ENCODE measurements at places on chromosomes 5 and 9. TPM values are rescaled to one million over a fixed set of nuclear protein-coding genes. Genes with fewer than 3 reads are reported as not detected.

GRCh38 chr5:51416149-51416548, 32.9 kb downstream of the ISL1 start:
- DNase-seq, result no peak

GRCh38 chr9:134882204-134882785, 1.7 kb downstream of the FCN2 start:
- no peak for DNase-seq

The BARX1 gene
- not detected for total RNA-seq

The IL13 gene
- not detected for total RNA-seq

The SCGB3A2 gene
- not detected for total RNA-seq

The TESK1 gene
- 27.9 TPM for total RNA-seq

DNA sequence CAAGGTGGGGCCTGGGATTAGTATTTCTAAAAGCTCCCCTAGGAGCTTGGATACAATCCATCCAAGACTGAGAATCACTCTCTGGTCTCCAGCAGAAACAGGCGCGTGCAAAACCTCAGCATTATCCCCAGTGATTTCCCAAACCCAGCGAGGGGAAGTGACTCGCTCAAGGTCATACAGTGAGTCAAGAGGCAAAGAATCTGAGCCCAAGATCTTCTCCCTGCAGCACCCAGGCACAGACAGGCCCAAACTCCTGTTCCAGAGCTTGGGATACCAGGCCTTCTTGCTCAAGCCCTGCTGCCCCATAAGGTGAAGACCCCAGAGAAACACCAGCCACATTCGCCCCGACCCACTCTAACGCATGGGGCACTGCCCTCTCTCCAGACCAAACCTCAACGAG, 33.2 kb downstream of the SHB start:
- no peak for DNase-seq

The SCAI gene
- total RNA-seq, result 10.1 TPM

The ZNF366 gene
- total RNA-seq, result not detected

DNA sequence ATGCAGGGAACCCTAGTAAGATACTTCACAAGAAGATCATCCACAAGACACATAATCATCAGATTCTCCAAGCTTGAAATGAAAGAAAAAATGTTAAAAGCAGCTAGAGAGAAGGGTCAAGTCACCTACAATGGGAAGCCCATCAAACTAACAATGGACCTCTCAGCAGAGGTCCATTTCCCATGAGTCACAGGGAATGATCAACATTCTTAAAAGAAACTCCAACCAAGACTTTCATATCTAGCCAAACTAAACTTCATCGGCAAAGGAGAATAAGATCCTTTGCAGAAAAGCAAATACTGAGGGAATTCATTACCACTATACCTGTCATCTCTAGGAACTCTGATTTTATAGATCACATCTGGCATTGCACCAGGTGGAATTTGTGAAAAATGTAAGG, 52.9 kb upstream of the SPATA31E1 start:
- DNase-seq, result no peak

DNA sequence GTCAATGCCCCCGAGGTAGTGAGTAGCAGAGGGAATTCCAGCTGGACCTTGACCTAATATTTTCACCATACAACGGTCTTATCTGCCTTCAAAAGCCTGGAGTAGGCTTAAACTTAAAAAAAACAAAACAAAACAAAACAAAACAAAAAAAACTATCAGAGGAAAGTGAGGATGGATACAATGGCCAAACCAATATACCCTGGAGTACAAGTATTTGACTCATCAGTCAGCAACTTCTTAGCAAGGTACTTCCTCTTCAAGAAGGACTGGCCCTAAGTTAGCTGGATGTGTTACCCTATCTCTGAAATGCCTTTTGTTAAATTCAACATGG, 160.6 kb upstream of the GNA14 start:
- DNase-seq, result peak; percentile 2

The IER5L gene
- 4.1 TPM for total RNA-seq

The TAF11L4 gene
- total RNA-seq, result not detected

- no peak for DNase-seq
These were observed 40.8 kb upstream of the GNPDA1 start for GRCh38 chr5:142053426-142054151.

- DNase-seq, result no peak
These were observed 42.7 kb downstream of the NR3C1 start for GRCh38 chr5:143360755-143361154.

The SAPCD2 gene
- total RNA-seq, result 57.5 TPM

DNA sequence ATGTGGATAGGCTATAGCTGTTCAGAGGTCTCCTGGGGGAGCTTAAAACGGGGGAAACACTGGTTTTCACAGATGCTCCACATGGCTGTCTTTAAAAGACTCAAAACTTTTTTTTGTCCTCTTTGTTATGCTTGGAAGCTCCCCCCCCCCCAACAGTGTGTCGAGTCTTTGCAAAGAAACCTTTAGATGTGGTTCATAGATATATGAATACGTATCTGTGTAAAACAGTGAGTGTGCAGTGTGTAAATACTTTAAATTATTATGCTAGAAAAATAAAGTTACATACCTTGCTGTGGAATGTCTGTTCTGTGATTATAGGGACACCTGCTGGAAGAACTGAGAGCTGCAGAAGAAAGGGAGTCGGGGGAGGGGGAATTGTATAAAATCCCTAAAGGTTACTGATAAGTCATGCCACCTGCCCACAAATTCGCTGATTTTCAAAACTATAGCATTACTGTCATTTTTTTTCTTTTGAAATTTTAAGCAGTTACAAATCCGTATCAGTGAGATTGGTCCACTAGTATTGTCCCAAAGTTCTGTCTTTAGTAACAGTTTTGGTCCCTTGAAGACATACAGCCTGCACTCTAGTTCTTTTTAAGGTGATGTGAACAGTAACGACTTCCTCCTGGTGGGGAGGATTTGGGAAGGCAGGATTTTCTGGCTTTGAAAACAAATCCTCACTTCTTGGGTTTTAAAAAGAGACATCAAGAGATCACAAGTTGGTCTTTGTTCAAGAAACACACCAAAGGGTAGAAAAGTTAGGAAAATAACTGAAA, 22.9 kb downstream of the RGMB start:
- peak; percentile 62 for DNase-seq

- no peak for DNase-seq
These were observed 306.7 kb downstream of the EPB41L4A start for GRCh38 chr5:112112346-112112745.

DNA sequence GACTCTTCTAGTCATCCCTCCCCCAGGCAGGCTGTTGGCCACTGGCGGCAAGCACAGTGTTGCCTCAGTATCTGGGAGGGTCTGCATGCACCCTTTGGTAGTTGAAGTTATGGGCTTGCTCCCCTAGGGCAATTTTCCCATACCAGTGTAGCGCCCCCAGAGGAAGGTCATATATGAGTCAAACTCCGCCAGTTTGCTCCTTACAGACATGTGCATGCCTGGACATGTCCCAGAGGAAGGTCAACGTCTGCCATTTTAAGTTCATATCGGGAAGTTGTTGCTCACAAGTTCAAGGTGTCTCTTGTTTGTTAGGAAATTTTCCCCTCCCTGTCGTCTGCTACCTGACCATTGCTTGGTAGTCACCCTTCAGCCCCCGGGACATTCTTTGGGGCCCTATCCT, 51.3 kb upstream of the MROH2B start:
- DNase-seq, result no peak

- no peak for DNase-seq
These were observed 36.0 kb downstream of the WHRN start for GRCh38 chr9:114469091-114469853.

- no peak for DNase-seq
These were observed 519.6 kb downstream of the CTNND2 start for GRCh38 chr5:11384441-11385250.

The HTR1A gene
- not detected for total RNA-seq

GRCh38 chr9:87871425-87872078, 11.1 kb upstream of the SPATA31E1 start:
- DNase-seq, result no peak

- DNase-seq, result no peak
These were observed 258.5 kb downstream of the AGTPBP1 start for GRCh38 chr9:85483208-85483607.

The PCDHB14 gene
- total RNA-seq, result 0.44 TPM

- DNase-seq, result no peak
These were observed 287.3 kb upstream of the NUDT12 start for GRCh38 chr5:103849934-103850333.

GRCh38 chr9:93253633-93254032, 69.7 kb downstream of the WNK2 start:
- no peak for DNase-seq

The MARVELD2 gene
- 50.3 TPM for total RNA-seq

DNA sequence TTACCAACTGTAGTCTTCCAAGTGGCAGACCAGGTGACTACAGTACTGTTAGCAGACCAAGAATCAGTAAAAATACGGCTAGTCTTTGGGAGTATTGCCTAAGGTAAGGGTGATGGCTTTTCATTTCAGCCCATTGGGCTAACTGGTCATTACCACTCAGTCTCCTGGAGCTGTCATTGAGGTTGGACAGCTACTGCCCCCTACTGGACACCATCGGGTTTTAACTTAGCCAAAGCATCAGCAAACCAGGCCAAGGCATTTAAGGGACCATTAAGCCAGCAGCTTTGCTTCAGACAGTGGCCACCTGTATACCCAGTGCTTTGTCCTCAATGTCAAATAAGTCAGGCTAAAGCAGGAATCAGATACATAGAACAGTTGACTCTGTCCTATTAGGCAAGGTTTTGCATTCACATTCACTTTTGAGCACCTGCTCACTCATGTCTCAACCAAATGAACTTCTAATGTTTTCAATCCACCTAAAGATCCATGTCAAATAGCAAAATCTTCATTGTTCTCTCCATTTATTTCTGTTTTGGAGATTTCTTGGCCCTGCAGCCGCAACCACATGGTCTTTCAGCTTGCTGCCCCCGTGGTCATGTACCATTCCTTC, 117.2 kb downstream of the INVS start:
- peak; percentile 44 for DNase-seq

The KCNV2 gene
- not detected for total RNA-seq

The PPP3R2 gene
- total RNA-seq, result not detected

DNA sequence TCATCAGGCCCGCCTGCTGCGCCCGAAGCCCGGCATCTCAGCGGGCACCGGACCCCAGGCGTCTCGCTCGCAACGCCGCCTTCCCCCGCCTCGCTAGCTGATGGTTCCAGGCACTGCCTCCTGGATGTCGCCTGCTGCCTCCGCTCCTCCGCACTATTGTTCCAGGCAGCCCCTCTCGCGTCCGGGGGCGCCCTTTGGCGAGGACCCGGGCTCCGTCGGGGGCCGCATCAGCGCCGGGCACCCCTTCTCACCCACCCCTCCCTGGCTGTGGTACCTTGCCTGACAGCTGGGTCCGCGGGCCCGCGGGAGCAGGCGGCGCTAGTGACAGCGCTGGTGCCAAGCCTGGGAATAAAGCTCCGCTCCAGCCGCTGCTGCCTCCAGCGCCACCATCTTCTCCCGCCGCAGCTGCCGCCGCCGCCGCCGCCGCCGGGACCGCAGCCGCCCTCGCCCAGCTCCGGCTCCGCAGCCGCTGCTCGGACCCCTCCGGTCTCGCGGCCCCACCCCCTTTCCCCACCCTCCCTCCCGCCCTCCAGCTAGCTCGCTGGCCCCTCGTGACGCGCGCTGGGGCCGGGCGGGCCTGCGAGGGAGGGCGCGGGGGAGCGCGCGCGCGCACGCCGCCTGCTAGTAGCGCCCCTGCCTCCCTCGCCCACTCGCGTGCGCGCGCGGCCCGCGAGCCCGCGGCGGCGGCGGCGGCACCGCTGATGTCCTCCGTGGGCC, at the start of gene APBA1:
Gene APBA1, minus strand, starts transcription at position 493 of the 717 bp plus-strand sequence.
- no peak for DNase-seq

The MLANA gene
- not detected for total RNA-seq

- DNase-seq, result no peak
These were observed 79.1 kb upstream of the ITGA2 start for GRCh38 chr5:52910071-52910470.
